Stimulated activated CD8-positive, alpha-beta memory T cell treated with anti-CD3 and anti-CD28 coated beads, Interleukin-7, amount 100 ng/mL, for 1 hour (primary cell): ENCODE measurements at places on chromosomes 5 and 9.

- DNase-seq, result no peak
Measured at GRCh38 chr9:84731696-84732095, 62.2 kb downstream of the NTRK2 start.

DNA sequence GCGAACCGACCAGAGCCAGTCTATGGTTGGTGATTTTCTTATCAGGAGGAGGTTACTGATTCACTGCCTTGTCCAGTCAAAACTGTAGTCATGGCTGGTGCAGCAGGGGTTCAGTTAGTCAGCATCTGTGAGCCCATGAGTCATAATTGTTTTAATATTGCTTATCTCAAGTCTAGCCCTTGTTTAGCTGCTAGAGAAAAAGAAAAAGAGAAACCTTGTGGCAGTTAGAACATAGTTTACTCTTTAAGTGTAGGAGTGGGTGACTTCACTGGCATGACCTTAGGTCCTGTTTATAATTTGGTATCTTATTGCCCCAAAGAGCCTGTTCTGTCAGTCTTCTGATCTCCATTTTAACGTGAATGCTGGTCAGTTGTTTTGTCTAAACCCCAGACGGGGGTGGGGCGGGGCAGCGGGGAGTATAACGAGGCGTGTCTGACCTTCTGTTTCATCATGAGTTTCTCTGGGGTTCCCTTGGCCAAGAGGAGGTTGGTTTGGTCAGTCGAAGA is 76.9 kb upstream of the NFIL3 start:
- no peak for DNase-seq

DNA sequence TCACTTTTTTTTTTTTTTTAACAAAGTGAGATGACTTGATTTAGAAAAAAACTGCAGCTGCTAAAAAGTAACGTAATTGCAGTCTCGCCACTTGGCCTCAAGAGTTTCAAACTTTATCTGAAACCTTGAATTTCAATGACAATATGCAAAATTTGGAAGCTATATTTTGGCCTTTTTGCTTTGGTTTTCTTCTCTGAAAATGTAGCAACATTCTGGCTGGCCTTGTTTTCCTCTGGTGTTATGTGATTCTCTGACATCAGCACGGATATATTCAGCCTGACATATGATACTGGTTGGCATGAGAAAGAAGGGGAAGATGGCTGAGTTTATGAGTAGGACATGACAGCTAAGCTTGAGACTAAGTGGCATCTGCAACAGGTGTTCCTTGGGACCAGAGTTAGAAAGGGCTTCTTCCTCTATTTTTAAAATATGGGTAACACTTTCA is 136.5 kb downstream of the MEF2C start:
- no peak for DNase-seq

DNA sequence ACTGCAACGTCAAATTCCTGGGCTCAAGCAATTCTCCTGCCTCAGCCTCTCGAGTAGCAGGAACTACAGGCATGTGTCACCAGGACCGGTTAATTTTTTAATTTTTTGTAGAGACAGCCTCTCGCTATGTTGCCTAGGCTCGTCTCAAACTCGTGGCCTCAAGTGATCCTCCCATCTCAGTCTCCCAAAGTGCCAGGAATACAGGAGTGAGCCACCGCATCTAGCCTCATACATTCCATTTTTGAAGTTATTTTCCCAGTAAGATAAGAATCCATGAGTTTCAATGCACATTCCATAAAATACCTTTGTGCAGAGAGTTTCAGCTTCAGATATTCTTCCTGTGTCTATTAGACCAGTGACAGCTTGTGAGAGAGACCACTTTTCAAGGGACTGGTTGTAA is 70.4 kb downstream of the SKIC3 start:
- no peak for DNase-seq

DNA sequence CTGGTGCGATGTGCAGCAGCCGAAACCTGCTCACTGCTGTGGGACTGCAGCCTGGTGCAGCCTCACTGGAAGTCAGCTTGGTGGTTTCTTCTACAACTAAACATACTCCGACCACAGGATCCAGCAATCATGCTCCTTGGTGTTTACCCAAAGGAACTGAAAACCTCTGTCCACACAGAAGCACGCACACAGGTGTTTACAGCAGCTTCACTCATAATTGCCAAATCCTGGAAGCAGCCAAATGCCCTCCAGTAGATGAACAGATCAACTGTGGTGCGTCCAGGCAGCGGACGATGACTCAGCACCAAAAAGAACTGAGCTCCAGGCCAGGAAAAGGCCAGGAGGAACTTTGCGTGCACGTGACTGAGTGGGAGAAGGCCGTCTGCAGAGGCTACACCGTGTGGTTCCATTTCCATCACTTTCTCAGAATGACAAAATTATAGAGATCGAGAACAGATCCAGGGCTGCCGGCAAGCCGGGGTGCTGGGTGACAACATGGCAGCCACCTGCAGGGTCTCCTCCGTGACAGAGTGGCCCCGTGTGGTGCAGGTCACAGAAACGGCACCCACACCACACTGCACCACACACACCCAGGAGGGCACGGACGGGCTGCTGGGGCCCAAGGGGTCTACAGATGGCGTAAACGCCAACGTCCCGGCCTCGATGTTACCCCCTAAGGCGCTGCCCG is 23.1 kb upstream of the NSMF start:
- DNase-seq, result no peak
